Left ventricle myocardium inferior (tissue), 1 donor: ENCODE measurements at places on chromosomes 3 and 15. TPM values are rescaled to one million over a fixed set of nuclear protein-coding genes. Genes with fewer than 3 reads are reported as not detected.

GRCh38 chr3:33578325-33579177 lies 138.3 kb upstream of the UBP1 start:
- DNase-seq = no peak

- DNase-seq = no peak
These were observed 424.9 kb upstream of the ALCAM start for GRCh38 chr3:104941785-104942184.

DNA sequence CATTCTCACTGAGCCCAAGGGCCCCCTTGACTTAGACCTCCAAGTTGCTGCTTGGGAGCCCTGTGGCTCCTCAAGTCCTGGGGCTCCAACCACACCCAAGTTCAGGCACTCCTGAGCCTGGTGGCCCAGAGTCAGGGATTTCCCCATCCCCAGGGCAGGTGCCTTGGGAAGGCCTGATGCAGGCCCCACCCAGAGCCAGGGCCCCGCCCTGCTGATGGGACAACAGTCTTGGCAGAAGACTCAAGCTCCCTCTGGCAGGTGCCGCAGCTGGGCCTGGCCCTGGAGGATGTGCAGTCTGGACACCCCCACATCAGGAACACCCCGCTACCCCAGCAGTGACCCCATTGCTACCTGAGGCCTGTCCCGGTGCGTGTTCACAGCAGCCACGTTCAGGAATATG lies 17.7 kb upstream of the SHISA5 start:
- DNase-seq = no peak

The PLOD2 gene
- 21.1 TPM for total RNA-seq

GRCh38 chr3:145854499-145854898 lies 306.5 kb downstream of the PLOD2 start:
- DNase-seq = no peak

GRCh38 chr15:60009124-60009960 lies 5.2 kb downstream of the FOXB1 start:
- DNase-seq = no peak

DNA sequence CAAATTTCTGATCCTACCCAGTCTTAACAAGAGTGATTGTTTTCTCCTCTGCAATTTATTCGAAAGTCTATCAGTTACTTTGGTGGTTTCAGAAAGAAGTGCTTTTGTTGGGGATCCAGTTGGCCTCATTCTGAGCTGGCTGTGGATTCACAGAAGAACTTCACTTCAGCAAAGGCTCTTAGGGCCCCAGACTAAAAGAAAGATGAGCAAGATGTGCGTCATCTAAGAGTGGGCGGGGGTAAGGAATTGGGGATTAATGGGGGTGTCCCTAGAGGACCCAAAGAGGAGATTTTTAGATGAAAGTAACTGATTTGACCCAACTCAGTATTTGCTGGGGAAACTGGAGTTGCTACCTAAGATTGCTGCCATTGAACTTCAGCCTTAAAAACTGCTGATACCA lies 63.9 kb upstream of the TSEN2 start:
- DNase-seq = no peak

The UCN2 gene
- 0.19 TPM for total RNA-seq

DNA sequence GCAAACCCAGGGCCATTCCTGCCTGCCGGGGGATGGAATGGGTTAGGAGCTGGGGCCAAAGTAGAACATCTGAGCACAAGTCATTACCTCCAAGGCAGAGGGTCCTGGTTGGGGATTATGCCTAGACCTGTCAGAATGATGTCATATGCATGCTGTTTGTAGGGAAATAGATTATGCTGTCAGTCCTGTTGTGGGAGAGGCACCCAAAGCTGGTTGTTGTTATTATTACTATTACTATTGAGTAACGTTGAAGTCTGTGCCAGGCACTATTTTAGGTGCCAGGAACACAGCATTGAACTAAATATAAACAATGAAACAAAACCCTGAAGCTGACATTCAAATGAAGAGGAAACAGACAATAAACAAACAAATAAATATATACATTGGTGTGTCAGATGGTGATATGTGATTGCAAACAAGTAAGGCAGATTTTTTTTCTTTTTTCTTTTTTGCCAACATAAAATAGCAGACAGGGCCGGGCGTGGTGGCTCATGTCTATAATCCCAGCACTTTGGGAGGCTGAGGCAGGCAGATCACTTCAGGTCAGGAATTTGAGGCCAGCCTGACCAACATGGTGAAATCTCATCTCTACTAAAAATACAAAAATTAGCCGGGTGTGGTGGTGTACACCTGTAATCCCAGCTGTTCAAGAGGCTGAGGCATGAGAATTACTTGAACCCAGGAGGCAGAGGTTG lies 2.0 kb downstream of the P4HTM start:
- no peak for DNase-seq

GRCh38 chr3:141707741-141708203 lies 30.3 kb upstream of the RNF7 start:
- DNase-seq = no peak

DNA sequence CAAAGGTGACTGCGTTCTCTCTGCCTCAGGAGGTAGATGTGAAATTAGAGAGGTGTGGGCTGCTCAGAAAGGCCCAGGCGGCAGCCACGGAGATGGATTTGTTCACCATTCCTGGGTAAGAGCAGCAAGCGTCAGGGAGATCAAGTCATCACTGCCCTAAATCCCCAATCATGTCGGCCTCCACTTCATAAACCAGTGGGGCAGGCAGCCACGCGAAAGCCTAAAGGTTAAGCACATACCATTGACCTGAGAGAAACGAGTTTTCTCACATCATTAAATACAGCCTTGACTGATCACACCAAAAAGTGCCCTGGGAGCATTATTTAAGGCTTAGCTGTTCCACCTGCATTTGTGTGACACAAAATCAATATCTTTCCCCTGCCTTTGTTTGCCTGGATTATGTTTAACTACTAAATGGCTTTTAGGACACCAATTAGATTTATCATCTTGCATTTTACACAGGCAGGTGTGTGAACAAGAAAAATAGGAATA lies 50.7 kb upstream of the FOXB1 start:
- no peak for DNase-seq

The COPG1 gene
- total RNA-seq = 86.1 TPM

The ARHGAP11A gene
- total RNA-seq = 2.5 TPM

- no peak for DNase-seq
These were observed 35.7 kb downstream of the CLK3 start for GRCh38 chr15:74651242-74651741.

The RBM6 gene
- total RNA-seq = 40.4 TPM

The EXOG gene
- total RNA-seq = 27.9 TPM

The POC1A gene
- total RNA-seq = 1.2 TPM

The FEM1B gene
- total RNA-seq = 46.7 TPM

The LYSMD2 gene
- total RNA-seq = 4.2 TPM

DNA sequence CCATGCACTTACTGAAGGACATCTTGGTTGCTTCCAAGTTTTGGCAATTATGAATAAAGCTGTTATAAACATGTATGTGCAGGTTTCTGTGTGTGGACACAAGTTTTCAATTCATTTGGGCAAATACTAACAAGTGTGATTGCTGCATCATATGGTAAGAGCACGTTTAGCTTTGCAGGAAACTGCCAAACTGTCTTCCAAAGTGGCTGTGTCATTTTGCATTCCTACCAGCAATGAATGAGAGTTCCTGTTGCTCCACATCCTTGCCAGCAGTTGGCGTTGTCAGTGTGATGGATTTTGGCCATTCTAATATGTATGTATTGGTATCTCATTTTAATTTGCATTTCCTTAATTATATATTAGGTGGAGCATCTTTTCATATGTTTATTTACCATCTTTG lies 280.1 kb downstream of the SV2B start:
- DNase-seq = no peak

DNA sequence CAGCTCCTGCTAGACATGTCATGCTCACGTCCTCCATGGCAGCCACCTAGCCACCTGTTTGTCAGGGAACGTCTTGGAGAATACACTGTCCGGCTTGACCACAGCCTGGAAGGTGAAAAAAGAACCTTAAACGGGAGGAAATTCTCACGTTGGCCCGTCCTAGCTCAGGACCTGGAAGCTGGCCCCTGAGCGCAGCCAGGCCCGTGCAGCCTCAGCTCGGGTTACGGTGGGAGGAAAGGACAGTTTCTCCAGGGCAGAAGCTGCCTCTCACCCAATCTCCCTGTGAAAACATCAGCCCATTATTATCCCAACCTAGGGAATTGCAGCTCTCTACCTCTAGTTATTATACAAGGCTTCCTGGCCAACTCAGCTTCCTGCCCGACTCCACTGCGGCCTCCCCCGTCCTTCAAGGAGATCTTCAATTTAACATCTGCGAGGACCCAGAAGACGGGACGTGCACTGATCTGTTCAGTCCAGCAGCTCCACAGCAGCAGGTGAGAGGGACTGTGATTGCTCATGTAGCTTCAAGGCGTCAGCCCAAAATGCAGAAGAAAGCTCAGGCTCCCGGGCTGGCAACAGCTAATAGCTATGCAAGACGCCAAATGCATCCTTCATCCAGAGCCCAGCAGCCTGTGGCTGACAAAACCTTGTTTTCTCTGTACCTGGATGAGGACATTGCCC lies 84.7 kb downstream of the ADAMTS17 start:
- DNase-seq = no peak

GRCh38 chr3:28279770-28280169 lies 38.4 kb downstream of the CMC1 start:
- DNase-seq = no peak

- no peak for DNase-seq
These were observed 27.5 kb downstream of the PAQR9 start for GRCh38 chr3:142935963-142936362.

- no peak for DNase-seq
These were observed 626.3 kb downstream of the NAALADL2 start for GRCh38 chr3:175485436-175485835.

The PLSCR2 gene
- total RNA-seq = not detected

- peak; percentile 33 for DNase-seq
These were observed 28.8 kb upstream of the SKOR1 start for GRCh38 chr15:67796196-67797127.

The PPP1R14D gene
- total RNA-seq = not detected

The VEPH1 gene
- total RNA-seq = 0.16 TPM

DNA sequence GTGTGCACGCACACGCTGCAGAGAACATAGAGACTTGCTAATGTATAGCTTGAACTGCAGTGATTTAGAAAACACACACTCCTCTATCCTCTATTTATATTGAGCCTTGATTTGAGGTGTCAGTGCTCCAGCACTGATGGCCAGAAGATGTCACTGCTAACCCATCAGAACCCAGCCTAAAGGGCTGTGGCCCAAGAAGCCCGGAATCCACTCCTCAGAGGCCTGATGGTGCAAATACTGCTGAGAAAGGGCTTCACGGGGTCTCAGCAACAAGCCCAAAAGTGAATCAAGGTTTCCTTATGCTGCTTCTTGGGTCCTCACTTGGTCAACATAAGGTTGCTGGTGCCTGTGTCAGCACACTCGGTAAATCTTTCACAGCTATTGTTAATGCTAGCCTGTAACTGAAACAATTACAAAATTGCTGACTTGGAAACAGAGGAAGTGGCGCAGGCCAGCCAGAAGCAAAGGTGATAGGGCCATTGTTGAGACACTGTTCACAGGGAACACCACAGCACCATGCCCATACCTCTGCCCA lies 60.3 kb downstream of the HEG1 start:
- DNase-seq = peak; percentile 38

GRCh38 chr3:32076566-32076965 lies 29.9 kb upstream of the GPD1L start:
- no peak for DNase-seq

The ATXN7 gene
- total RNA-seq = 12.1 TPM

The SCN5A gene
- 239 TPM for total RNA-seq

The PP2D1 gene
- total RNA-seq = not detected

- no peak for DNase-seq
These were observed 261.4 kb upstream of the HES1 start for GRCh38 chr3:193874512-193874911.

GRCh38 chr3:72105306-72105705 lies 320.4 kb upstream of the PROK2 start:
- no peak for DNase-seq

- no peak for DNase-seq
These were observed 397.6 kb upstream of the RGMA start for GRCh38 chr15:93486407-93487117.

DNA sequence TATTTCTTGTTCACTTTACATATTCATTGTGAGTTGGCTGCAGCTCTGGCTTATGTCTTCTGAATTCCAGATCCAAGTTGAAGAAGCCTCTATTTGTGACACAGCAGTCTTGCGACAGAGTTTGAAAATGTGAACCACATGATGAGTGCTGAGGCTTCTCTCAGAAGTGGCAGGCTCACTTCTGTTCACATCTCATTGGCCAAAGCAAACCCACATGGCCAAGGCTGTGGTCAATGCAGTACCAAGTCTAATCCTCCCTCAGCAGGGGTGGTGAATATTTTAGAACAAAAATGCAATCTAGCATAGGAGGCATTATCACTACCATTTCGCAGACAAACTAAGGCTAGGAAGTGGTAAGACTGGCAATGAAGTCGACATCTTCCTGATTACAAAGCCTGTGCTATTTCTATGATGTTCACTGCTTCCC lies 45.2 kb downstream of the CDCP1 start:
- DNase-seq = no peak

GRCh38 chr3:131957511-131957910 lies 77.3 kb downstream of the CPNE4 start:
- DNase-seq = no peak

DNA sequence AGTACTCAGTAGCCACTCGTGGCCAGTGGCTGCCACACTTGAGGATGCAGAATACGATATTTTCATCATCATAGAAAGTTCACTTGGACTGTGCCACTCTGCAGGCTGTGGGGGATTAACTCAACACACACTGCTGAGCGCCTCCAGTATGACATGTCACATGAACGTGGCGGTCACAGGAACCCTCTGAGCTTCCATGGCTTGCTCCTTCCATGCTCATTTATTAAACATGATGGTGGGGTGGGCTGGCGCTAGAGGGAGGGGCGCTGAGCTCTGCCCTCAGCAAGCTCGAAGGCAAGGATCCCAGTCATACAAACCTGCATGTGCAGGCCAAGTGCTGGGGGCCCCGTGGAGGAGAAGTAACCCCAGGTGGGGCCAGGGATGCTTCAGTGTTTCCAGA lies 85.5 kb downstream of the WNT7A start:
- no peak for DNase-seq

The ITGB5 gene
- 122 TPM for total RNA-seq

DNA sequence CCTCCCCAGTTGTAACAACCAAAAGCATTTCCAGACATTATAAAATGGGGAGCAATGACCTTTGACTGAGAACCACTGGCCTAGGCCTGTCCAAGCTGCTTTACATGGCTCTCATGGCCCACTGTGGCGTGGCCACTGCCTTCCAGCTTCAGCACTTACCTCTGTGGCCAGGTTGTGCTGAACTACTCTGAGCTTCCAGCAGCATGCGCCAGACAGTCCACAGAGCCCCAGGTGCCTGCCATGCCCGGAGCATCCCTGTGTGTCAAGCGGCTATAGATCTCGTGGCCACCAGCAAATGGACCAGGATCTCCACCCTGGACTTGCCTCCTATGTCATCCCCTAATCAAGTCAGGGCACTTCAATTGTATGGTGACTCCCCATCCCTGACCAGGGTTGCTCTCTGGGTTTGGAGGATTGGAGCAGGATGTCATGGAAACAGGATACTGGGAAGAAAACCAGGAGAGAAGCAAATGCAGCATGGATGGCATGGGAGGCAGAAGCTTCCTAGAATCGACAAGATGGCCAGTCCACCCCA lies 199.7 kb downstream of the UACA start:
- no peak for DNase-seq

GRCh38 chr3:112931736-112932521 lies 43.0 kb downstream of the CD200R1 start:
- no peak for DNase-seq
